ENCODE measurements at places on chromosomes 2 and 18.

DNA sequence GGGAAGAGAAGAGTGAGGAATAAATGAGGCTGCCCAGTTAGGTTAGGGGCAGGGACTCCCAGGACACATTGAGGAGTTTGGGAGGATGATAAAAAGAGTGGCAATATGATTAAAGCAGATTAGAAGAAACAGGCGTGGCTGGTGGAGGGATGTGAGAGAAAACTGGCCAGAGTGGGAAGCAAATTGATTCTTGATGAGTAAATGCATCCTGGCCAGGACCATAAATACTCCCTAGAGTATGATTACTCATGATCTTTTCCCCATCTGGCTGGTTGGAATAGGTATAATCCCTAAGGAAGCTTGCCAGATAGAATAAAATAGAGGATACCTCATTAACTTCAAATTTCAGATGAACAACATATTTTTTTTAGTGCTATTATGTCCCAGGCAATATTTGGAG, 21.5 kb upstream of the DAW1 start:
- no peak for DNase-seq

DNA sequence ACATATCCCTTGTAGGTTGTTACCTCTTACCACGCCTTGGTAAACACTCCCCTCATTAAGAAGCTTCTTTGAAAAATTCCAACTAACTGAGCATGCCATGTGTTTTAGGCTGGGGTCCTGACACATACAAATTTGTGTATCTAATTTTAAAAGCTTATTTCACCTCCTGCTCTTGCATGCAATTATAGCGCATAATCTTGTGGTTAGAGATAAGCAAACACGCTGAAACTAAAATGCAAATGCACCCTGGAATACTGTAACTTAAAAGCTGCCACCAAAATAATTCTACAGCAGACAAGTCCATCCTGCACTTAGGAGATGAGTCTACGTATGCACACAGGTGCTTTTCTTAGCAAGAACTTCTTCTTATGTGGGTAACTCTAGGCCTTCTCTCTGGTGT, 990.2 kb downstream of the TSN start:
- DNase-seq, result no peak

DNA sequence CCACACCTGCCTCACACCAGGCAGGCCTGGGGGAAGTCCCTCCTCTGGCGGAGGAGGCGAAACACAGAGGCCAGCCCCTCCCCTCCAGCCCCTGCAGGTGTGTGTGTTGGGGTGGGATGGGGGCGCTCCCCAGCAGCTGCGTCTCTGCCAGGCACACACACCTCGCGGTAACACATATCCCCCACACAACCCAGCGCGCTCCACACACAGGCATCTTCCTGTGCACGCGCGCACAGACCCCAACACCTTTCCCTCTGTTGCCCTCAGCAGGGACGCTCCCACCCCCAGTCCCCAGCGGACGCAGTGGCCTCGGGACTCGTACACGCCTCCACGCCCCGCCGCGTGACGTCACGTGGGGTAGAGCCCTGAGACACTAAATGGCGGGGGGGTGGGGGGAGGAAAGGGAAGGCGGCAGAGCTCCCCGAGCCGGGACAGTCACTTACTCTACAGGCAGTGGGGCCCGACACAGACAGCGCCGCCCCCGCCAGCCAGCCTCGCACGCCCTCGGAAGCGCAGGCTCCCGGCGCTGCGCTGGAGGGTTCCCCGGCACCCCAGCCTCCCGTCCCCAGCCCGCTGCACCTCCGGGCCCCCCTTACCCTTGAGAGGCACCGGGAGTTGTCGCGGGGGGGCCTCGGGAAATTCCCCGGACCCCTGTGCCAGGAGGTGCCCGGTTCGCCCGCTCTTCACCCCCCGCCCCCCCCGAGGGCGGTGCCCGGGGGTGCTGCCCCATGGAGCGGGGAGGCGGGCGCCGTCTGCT, at the start of gene WNT10A:
Gene WNT10A (plus strand): TSS at position 751 of the 757 bp plus-strand sequence. CDS start 144 bp downstream, outside the sequence.
- DNase-seq, result peak; percentile 78

GRCh38 chr2:144834363-144834762, 314.4 kb upstream of the ZEB2 start:
- DNase-seq, result no peak
